ENCODE measurements at places on chromosomes 13 and 19.

DNA sequence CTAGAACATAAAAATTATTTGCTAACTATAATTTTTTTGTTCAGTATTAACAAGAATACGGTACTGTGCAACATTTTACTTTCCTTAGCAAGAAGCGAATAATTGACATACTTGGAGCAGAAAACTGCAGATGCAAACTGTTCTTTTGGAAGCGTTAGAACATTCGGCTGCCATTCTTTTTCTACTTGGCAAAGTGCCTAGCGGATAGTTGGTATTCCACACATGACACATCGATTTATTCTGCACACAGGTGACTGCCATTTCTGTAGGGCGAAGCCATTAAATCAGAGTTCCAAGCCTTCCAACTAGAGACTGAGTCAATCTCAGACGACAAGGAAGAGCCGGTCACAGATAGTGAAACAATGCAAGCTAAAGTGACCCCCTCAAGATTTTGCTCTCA is 117.4 kb downstream of the TRPC4 start:
- no peak for DNase-seq

- DNase-seq: no peak
Measured at GRCh38 chr13:21040120-21040826, 21.1 kb downstream of the LATS2 start.

GRCh38 chr13:49165798-49166752 is 54.1 kb upstream of the MLNR start:
- DNase-seq: no peak

- DNase-seq: no peak
Measured at GRCh38 chr13:104769545-104769944, 1703.3 kb upstream of the SLC10A2 start.

GRCh38 chr13:53005626-53006025 is 23.0 kb upstream of the OLFM4 start:
- DNase-seq: no peak

- no peak for DNase-seq
Measured at GRCh38 chr19:45256836-45257235, 5.8 kb downstream of the MARK4 start.

GRCh38 chr19:3851254-3852176 is 17.3 kb downstream of the ZFR2 start:
- no peak for DNase-seq

- DNase-seq: no peak
Measured at GRCh38 chr19:41427647-41428480, 690 bp upstream of the B3GNT8 start.

DNA sequence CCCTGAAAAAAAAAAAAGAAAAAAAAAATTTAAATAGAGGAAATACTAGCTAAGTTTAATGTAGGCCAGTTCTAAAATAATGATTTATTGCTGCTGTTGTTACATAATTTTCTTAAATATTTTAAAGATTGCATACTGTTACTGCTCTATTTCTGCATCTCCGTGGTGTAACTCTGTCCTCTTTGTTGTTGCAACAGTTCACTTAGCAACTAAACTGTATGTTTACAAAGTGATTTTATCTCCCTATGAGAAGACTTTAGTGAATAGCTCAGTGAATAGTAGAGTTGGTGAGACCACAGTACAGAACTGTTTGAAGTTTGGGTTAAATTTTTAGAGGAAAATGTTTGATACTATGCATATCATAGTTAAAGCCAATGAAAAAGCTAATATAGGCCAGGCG is 19.4 kb downstream of the BRCA2 start:
- no peak for DNase-seq

- DNase-seq: no peak
Measured at GRCh38 chr19:53927739-53928138, 18.7 kb downstream of the CACNG7 start.

- no peak for DNase-seq
Measured at GRCh38 chr13:49927755-49928154, 8.4 kb downstream of the SPRYD7 start.

DNA sequence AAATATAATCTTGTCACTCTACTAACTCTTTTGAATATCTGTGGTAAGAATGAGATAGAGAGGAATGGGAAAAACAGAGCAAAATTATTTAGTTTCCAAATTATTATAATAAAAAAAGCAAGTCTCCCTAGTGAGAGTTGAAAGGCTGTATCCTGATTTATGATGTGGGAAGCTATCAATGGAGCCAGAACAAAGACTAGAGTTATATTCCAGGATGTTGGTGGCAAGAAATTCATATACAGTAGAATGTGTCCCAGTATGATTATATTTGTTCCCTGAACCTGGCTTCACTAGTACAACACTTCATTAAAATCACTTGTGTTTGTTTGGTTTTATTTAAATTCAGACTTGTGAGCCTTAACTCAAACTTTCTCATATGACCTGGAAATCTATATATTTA is 630.3 kb downstream of the GPC5 start:
- DNase-seq: no peak

GRCh38 chr13:74442751-74443150 is 308.5 kb upstream of the KLF12 start:
- no peak for DNase-seq

- no peak for DNase-seq
Measured at GRCh38 chr13:29743201-29743786, 107.1 kb downstream of the UBL3 start.

- no peak for DNase-seq
Measured at GRCh38 chr19:4507150-4507452, 11.2 kb downstream of the PLIN4 start.

DNA sequence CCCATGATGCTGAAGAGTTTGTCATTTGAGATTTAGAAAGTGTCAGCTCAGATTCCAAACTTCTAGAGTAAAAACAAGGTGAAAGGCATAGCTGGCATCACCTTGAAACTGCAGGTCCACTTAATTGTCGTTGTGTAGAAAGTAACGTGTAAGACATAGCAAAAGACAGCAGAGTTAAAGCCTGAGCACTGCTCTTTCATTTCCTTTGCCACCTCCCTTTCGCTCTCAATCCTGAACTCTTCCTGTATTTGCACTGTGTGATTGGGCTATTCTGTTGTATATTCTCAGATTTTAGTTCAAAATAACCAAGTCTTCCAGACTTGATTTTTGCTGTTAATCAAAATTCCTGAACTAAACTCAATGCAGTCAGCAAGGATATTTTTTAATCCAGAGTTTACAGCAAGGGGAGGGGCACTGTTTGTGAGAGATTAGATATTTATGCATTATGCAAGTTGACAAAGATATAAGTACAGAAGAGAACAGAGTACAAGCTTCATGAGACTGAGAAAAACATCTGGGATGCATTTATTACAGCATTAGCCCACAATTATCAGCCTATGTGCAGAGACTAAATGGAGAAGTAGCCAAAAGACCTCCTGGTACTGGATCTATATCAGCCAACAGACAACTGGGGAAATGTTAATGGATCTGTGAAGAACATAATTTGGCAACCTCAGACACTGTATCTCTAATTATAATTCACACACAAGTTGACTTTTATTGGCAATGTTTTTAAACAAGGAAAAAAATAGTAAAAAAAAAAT is 328.6 kb downstream of the SUCLA2 start:
- DNase-seq: no peak

DNA sequence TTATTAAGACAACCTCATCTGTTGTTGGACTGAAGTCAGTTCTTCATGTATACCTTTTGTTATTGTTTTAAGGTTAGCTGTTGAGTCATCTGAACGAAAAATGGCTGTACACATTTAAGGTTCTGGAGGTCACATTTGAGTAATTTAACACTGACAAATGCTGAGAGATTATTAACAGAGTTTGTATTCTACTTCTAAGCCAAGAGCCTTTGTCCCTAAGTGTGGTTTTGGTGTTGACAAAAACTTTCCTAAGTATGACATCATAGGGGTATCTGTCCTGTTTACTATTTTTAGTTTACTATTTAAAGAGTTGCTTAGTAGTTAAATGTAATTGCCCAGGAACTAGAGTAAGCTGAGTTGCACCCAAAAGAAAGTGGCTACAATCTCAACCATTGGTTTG is 71.9 kb downstream of the CDK8 start:
- DNase-seq: no peak

- no peak for DNase-seq
Measured at GRCh38 chr19:40703029-40703755, 12.7 kb upstream of the NUMBL start.

DNA sequence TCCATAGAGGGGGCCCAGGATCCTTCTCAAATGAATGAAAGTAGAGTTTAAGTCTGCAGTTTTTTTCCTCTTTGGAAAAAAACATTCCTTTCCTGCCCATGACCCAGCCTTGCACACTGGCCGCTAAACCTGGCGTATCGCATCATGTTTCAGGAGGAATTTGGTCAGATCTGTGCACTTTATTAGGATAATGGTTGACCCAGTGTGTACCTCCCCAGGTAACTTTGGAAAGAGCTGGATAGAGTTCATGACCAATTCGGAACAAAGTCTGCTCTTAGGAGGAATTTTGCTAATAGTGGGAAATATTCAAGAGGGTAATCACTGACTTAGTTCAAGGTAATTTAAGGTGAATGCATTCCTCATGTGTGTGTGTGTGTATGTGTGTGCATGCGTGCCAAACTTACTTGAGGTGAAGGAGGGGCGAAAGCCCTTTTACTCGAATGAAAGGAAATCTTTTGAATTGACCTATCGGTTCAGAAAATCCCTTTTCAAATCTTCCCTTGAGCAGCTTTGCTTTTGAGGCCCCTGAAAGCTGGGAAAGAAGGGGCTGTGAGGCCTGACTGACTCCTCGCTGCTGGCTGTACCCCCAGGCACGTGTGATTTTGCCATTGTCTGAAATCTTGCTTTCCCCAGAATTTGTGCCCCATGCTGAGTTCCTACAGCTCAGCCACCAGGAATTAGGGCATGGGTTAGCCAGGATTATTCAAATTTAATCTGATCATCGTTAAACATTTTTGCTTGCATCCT is 46.3 kb downstream of the SIPA1L3 start:
- no peak for DNase-seq

DNA sequence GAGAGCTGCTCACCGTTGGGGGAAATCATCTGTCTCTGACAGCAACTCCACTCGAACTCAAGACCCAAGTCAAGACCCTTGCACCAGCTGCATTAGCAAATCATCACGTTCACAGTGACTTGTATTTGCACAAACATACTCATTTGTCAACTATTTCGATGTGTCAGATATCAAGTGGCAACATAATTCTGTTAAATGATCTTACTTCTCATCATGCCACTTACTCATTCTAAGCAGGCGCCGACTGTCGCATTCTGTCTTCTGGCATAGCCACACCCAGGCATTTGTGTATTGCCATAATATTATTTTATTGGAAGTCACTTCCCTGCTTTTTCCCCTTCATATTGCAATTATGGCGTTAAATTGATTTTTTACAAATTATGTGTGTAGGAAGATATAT is 23.0 kb upstream of the ATP1A3 start:
- no peak for DNase-seq

- DNase-seq: no peak
Measured at GRCh38 chr19:1882786-1883692, 2.3 kb downstream of the ABHD17A start.

- no peak for DNase-seq
Measured at GRCh38 chr13:52029569-52029968, 5.1 kb downstream of the UTP14C start.

Data from hippocampal formation (tissue), 2 donors.